ENCODE measurements at places on chromosomes 1 and 21.

- no peak for DNase-seq
These were observed 353.8 kb upstream of the PTBP2 start for GRCh38 chr1:96367791-96368190.

DNA sequence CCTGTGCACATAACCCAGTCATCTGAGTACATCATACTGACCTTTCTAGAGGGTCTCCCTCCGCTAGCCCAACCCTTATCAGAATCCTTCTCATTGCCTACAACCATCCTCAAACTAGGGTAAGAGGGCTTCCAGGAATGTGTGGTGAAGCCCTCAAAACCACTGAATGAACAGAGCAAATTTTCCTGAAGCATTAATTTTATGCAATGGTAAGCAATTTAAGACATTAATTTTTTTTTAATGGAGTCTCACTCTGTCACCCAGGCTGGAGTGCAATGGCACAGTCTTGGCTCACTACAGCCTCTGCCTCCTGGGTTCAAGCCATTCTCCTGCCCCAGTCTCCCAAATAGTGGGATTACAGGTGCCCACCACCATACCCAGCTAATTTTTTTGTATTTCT lies 86.1 kb upstream of the ZNF281 start:
- no peak for DNase-seq

DNA sequence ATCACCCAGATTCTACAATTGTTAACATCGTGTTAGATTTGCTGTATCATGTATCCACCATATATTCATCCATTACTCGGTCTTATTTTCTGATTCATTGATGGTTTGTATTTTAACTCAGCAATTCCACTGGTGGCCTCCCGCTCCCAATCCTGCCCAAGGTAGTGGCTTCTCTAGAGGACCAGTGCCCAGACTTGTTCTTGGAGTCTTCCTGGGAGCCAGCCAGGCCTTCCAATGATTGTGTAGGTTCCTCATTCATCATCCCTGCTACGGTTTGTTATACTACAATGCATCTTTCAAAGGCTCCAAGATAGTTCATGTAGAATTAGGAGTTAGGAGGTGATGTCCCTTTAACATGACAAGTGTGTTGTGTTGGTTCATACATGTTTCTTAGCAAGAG lies 451.1 kb downstream of the SETD4 start:
- no peak for DNase-seq

GRCh38 chr1:31834501-31834900 lies 18.7 kb upstream of the SPOCD1 start:
- no peak for DNase-seq

DNA sequence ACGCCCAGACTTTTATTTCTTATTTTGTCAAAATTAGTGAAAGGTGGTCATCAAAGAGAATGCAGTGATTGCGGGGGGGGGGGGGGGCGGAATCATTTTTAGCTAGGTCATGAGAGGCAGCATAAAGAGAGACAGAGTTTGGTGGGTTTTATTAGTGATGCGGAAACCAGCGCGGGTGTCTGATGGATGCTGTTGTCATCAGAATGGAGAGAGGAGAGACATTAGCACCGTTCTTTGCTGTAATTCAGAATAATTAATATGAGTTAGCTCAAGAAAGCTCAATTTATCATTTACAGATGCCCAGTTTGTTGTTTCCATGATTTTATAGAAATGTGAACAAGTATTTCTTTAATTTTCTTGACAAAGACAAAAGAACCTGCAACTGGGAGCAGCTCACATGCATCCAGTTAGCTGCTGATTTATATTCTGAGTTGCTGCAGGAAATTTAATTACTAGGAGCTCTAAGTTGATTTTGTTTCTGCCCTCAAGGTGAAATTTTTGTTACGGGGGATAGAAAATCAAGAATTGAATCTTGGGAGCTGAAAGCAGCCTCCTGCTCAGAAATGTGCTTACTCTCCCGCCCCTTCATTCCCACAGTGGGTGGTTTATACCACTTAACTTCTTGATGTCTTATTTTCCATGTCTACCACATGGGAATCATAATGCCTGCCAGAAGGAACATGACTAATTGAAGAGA lies 133.4 kb upstream of the MAP1LC3C start:
- no peak for DNase-seq

DNA sequence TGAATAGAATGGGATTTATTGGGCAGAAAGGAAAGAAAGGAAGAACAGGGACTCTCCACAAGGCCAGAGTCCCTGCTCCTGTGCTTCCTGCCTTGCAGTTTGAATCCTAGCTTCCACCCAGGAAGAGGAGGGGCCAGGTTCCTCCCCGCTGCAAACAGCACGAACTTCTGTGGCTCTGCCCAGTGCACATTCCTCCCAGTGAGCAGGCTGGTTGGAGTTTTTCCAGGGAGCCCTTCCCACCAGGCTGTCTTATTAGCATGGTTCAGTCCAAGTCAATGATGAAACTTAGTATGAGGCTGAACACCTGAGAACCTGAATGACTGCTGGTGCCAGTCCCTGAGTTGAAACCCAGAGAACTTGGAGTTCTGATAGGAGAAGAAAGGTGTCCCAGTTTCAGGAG lies 247.2 kb downstream of the DUSP10 start:
- no peak for DNase-seq

GRCh38 chr1:30307182-30307581 lies 416.2 kb downstream of the MATN1 start:
- no peak for DNase-seq

- no peak for DNase-seq
These were observed 103.6 kb downstream of the KIF26B start for GRCh38 chr1:245258271-245258920.

GRCh38 chr21:46603228-46603627 lies 1.7 kb downstream of the S100B start:
- no peak for DNase-seq

DNA sequence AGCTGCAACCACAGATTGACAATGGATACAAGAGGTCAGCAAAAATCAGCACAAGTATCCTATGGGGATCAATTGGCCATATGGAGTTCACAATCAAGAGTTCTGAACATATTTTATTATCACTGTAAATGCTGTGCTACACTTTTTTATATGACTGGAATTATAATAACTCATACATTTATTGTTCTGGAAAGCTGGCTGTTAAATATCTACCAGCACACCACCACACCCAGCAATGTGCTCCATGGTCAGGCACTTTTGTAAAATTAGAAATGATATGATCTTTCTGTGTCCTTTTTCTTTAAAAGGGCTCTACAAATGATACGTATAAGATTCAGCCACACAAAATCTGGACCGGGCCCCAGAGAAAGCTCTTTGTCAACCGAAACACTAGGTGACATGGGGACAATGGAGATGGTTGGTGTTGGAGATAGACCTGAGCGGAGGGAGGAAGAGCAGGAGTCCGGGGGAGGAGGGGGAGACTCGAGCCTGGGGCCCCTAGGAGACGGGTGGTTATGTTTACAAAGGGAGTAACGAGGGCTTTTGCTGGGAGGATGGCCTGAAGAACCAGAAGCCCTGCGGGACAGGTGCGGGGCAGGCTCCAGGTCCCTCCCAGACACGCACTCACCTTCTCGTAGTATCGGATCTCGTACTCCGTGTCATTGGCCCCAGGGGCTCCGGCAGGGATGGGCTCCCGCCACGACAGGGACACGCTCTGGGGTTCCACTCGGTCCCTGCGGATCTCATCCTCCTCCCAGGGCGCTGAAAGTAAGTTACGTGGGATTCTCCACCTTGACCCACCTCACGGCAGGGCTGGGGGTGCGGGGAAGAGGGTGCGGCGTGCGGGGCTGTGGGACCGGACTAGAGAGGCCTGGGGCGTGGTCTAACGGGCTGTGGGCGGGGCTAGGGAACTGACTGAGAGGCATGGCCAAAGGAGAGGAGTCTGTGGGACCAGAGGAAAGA lies 30.0 kb downstream of the EPHA10 start:
- DNase-seq = no peak

GRCh38 chr1:218642033-218642948 lies 297.2 kb downstream of the TGFB2 start:
- DNase-seq = no peak

- no peak for DNase-seq
These were observed 74.4 kb downstream of the ACTL8 start for GRCh38 chr1:17829579-17829978.

DNA sequence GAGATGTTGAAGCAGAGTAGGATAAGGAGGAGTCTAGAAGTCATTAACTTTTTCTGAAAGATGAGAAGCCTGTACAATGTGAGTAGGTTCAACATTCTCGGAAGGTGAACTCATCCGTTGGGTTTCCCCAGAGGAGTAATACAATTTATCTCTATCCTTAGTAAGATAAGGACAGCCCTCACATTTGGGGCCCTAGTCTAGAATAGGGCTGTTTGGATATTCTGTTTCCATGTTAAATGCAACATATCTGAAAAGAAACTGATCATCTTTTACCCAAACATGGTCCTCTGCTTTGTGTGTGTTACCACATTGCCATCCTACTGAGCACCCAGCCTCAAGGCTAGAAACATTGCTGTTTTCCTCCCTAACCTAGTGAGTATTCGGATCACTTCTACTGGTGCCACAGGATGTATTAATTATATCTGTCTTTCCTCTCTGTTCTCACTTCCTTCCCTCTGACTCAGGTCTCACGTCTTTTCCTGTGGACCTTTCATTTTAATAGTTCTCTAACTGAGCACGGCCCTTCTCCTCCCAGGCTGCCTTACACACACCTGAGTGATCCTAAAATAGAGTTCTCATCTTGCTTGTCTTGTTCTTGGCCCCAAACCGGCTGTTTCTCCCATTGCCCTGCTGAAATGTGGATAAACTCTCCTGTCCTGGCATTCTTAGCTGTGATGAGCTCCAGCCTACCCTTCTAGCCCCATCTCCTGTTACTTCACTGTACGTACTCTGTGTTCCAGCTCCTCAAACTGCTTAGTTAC lies 91.7 kb downstream of the CDC14A start:
- DNase-seq = peak; percentile 45

GRCh38 chr1:202801175-202801574 lies 7.0 kb downstream of the KDM5B start:
- no peak for DNase-seq

DNA sequence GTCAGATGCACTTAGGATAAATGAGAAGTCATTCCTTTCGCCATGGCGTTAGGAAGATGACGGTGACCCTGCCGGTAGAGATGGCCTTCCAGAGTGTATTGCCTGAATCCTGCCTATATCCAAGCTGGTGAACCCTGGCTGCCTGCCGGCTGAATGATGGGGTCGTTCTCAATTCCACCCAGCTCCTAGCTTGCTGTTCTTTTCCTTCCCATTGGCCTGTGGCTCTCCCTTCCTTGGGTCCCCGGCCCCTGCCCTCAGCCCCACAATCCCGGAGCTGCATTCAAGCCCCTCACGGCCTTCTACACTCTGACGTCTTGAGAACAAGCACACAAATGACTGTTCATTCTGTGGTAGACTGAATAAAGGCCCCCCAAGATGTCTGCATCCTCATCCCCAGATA lies 28.2 kb upstream of the ZBTB21 start:
- DNase-seq = no peak

DNA sequence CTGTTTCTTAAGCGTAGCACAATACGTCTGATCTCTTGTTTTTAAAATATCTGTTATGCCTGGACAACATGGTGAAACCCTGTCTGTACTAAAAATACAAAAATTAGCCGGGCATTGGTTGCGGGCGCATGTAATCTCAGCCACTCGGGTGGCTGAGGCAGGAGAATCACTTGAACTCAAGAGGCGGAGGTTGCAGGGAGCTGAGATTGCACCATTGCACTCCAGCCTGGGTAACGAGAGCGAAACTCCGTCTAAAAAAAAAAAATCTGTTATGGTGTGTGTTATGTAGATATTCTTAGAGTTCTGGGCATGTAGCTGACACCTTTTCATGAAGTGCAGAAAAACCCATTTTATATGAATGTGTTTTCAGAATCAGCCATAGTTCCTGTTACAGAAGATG lies 38.2 kb downstream of the RABGAP1L start:
- DNase-seq = no peak

- no peak for DNase-seq
These were observed 204.5 kb downstream of the BRINP3 start for GRCh38 chr1:190273161-190273560.

DNA sequence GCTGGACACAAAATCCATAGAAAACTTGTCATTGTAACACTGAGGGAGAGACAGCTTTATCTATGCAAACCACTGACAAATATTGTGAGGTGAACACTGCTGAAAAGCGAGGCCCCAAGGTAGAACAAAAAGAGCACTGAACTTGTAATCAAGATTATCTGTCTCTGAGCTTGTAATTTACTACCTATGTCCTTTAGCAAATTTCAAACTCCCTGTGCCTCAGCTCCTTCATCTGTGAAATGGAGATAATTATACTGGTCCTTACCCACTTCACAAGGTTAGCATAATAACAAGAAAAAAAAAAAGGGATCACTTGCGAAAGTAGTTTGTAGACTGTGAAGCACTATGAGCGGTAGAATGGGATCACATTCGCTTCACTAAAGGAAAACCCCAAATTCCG lies 4.9 kb upstream of the NUCKS1 start:
- DNase-seq = no peak

- DNase-seq = no peak
These were observed 9.9 kb downstream of the TRIM67 start for GRCh38 chr1:231171623-231172197.

DNA sequence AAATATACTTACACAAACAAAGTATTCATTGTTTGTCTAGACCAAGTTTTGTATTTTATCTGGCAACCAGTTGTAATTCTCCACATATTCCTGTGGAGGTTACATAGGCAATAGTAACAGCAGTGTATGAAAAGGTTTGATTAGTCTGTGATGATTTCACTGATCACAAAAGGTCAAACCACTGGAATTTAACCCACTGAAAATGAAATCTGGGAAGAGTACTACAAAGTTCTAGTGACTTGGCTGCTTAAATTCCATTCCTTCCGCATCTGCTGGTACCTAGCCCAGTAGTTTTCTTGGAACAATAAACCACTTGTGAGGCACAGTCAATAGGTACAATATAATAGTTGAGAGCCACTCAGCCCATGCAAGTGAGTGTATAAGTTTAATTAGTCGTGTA lies 205.4 kb downstream of the NFIA start:
- DNase-seq = no peak

- DNase-seq = no peak
These were observed 52.4 kb upstream of the LRRC8B start for GRCh38 chr1:89472253-89472652.

- no peak for DNase-seq
These were observed 18.6 kb upstream of the RASAL2 start for GRCh38 chr1:178075333-178075732.

DNA sequence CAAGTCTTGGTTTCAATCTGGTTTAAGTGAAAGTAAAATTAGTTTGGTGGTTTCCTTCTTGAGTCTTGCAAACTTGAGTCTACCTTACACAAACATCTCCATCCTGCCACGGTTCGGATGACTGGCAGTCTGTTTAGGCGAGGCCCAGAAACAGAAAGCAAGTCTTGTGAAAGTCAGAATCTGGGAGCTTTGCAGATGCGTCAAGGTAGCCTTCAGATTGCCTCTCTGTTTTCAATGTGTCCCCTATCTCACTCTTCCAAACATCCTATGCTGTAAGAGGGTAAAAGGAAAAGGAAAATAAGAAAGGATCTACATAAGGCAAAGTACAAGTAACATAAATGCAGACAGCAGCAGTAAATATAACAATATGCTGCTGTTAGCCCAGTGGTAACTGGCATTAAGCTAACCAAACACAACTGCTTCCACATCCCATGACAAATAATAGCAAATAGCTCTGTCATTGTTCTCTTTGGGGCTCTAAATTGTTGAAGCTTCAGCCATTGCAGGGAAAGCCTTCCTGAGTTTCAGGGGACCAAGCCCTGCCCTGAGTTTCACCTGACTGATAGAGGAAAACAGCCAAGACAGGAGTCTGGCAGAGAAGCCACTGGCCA lies 26.2 kb upstream of the C1orf105 start:
- DNase-seq = no peak

All from Kasumi-1 (cell line).